ENCODE measurements at places on chromosomes 16 and 17. TPM values are rescaled to one million over a fixed set of nuclear protein-coding genes. Genes with fewer than 3 reads are reported as not detected.

The SEPTIN12 gene
- total RNA-seq = 61.0 TPM

The NOS2 gene
- 1.4 TPM for total RNA-seq

The KRTAP1-1 gene
- not detected for total RNA-seq

GRCh38 chr17:74740641-74741387, 3.8 kb downstream of the RAB37 start:
- peaks cover 12% of the 10 kb centered on the region for H3K4me1 ChIP-seq
- no peaks in the 10 kb centered on the region for H3K27me3 ChIP-seq
- DNase-seq = no peak

DNA sequence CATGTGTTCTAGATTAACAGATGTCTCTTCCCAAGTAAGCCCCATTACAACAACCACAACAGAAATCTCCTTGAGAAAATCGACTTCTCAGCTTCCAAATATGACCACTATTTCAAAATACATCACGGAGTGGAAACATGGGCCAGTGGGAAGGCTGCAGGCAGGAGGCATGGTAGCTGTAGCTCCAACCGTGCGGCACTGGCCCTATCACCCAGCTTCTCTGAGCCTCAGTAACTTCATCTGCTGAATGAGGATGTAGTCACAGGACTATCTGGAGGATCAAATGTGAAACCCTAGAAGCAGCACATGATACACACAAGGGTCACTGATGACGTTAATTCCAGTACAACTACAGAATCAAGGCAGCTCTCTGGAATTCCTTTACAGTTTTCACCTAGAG, 112.2 kb downstream of the VPS53 start:
- H3K27me3 ChIP-seq = no peaks in the 10 kb centered on the region
- H3K4me3 ChIP-seq = no peak overlapping the region
- H3K27ac ChIP-seq = no peak overlapping the region
- no peaks in the 10 kb centered on the region for H3K4me1 ChIP-seq
- H3K36me3 ChIP-seq = no peaks in the 10 kb centered on the region

- H3K27me3 ChIP-seq = no peaks in the 10 kb centered on the region
- H3K36me3 ChIP-seq = no peaks in the 10 kb centered on the region
Measured at GRCh38 chr17:15431766-15432165, 35.7 kb downstream of the CDRT4 start.

GRCh38 chr17:43645765-43646481, 15.8 kb downstream of the MEOX1 start:
- H3K36me3 ChIP-seq = no peaks in the 10 kb centered on the region
- H3K27ac ChIP-seq = peak overlapping the region; percentile 83
- peak overlapping the region; percentile 59 for H3K4me3 ChIP-seq
- H3K27me3 ChIP-seq = no peaks in the 10 kb centered on the region
- DNase-seq = peak; percentile 56
- H3K4me1 ChIP-seq = peaks cover 24% of the 10 kb centered on the region

DNA sequence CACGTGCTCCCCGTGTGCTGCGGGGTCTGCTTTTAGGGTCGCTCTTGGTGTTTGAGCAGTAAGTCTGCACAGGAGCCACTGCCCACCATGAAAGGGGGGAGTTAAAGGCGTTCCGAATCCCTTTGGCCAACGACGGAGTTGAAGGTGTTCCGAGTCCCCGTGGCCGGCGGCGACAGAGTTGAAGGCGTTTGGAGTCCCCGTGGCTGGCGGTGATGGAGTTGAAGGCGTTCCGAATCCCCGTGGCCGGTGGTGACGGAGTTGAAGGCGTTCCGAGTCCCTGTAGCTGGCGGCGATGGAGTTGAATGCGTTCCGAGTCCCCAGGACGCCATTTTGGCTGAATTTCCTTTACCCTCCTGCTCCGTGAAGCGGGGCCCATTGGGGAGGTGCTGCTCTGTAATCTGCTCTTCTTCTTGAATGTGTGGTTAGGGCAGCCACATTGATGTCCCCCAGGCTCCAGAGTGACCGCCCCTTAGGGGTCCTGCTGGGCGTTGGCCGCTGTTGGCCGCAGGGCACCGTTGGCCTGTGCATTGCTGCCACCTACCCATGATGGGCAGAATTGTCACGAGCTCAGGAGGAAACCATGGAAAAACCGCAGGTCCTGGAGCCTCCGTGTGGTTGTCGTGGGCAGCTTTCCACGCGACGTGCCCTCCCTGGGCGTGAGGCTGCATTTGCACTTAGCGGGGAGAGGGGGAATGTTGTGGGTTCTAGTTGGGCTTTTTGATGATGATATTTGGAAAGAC, 73.7 kb upstream of the ZNF750 start:
- no peak overlapping the region for H3K4me3 ChIP-seq
- no peaks in the 10 kb centered on the region for H3K27me3 ChIP-seq
- no peak overlapping the region for H3K27ac ChIP-seq
- H3K36me3 ChIP-seq = no peaks in the 10 kb centered on the region
- DNase-seq = no peak

GRCh38 chr16:49674351-49674851, 181.5 kb downstream of the ZNF423 start:
- H3K4me1 ChIP-seq = no peaks in the 10 kb centered on the region
- no peak overlapping the region for H3K27ac ChIP-seq
- DNase-seq = no peak
- H3K27me3 ChIP-seq = no peaks in the 10 kb centered on the region
- no peak overlapping the region for H3K4me3 ChIP-seq
- no peaks in the 10 kb centered on the region for H3K36me3 ChIP-seq

All from testis (tissue), 5 donors.